ENCODE measurements at places on chromosomes 6 and 20.

DNA sequence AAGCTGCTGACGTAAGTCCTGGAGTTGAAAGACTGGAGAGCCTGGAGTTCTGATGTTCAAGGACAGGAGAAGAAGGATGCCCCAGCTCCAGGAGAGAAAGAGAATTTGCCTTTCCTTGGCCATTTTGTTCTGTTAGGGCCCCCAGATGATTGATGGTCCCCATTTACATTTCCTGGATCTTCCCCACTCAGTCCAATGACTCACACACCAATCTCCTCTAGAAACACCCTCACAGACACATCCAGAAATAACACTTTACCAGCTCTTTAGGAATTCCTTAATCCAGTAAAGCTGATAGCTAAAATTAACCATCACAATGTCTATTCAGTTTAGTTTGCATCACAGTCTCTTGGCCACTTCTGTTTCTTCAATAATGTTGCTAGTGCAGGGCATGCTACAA, 260.2 kb upstream of the IRAK1BP1 start:
- no peak for DNase-seq

GRCh38 chr6:41700463-41701347, 34.7 kb downstream of the TFEB start:
- no peak for DNase-seq

DNA sequence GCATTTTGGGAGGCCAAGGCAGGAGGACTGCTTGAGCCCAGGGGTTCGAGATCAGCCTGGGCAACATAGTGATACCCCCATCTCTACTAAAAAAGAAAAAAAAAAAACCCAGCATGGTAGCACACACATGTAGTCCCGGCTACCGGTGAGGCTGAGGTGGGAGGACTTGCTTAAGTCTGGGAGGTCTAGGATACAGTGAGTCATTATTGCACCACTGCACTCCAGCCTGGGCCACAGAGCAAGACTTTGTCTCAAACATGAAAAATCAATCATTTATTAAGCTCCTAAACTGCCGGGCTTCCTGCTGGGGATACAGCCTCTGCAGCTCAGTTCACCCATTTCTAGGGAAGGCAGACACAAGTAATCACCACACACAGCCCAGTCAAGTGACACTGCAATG, 7.3 kb upstream of the USP45 start:
- DNase-seq: peak; percentile 79

GRCh38 chr20:42530855-42531448, 658.8 kb downstream of the PTPRT start:
- DNase-seq: peak; percentile 50

GRCh38 chr6:2478200-2478599, 232.8 kb upstream of the GMDS start:
- DNase-seq: no peak

DNA sequence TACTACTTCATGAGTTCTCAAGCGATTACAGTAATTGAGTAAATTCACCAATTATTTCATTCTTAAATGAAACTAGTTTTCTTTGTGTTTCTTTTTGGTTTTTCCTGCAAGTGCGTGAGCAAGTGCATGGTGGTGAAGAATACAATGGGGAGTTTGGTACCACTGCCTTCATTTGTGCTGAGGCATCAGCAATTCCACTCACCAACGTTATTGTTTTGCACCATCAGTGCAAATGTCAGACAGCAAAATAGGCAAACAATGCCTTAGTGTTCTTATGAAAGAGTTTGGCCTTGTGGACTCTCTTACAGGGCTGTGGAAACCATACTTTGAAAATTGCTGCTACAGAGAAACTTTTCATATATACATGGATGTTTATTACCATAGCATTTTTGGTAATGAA, 8.2 kb downstream of the CDH26 start:
- no peak for DNase-seq

DNA sequence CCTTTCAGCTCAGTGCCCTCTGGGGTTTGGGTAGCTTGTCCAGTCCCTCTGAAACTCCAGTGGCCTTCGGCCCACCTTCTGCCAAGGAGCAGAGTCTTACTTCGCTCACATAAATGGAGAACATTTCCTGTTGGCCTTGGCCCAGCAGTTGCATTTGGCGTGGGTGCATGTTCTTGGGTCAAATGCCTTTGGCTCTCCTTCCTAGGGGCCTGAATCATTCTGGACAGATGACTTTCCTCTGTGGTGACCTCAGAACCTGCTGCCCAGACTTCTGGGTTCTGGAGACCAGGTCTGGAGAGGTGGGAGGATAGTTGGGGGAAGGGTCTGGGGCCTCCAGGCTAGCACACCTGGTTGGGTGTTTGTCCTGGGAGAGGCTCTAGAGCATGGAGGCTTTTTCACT, 29.3 kb downstream of the BCAS4 start:
- DNase-seq: no peak

DNA sequence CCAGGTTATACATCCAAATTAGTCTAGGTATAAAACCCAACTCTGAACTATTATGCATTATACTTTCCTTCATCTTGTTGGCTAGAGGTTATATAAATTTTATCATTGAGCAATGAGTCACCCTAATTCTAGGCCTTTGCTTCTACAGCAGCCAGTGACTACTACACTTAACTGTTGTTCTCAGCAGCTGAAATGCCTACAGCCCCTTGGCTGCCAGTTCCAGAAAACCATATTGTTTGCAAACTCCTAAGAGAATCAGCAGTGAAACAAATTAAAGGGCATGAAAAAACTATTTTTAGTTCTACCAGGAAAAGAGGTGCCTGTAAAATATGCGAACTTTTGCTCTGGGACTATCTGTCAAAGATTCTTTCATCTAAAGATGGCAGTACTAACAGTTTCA, 292.8 kb downstream of the FRK start:
- no peak for DNase-seq

DNA sequence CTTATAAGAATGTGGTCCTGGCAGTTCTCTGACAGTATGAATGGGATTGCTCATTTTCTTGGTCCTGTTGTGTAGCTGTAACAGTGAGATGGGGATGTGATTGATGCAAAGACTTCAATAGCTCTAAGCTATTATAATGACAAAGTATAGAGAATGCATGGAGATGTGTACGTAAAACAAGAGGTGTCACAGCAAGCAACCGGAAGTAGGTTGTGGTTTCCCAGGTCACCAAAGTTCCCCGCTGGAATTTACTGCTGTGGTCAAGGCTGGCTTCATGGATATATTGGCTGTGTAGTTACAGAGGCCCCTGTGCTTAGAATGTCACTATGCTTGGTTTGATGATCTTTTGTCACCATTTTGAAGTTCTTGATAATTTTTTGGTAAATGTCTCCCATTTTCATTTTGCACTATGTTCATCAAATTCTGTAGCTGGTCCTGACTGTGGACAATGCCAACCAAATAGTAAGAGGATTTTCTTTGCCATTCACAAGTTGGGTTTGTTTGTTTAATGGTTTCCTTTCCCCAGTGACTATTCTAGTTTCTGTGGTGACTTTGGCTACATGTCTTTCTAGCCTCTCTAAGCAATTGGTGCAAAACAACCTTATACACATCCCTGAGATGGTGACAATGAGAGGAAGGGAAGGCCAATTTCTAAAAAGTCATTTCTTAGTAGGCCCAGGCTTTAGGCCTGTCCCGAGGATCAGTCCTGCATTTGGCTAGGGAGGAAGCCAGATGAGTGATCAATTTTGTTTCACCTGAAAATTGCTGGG, 10.5 kb downstream of the DNAH8 start:
- DNase-seq: no peak

DNA sequence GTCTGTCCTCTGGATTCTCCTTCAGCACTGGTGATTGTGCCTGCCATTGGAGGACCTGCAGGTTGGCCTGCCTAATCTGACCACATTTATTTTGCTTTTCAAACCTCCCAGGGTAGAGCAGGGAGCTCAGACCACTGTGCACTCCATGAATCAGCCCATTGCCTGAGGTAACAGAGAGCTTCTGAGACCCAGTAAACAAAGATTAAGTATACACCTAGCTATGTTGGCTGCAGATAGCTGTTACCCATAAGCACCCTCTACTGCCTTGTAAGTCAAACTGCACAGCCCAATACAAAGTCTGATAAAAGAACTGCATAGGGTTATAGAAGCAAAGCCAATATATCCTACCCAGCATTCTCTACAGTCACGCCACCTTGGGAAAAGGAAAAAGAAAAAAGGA, 338.7 kb downstream of the HTR1B start:
- DNase-seq: no peak

Data from NB4 (cell line).